ENCODE measurements at places on chromosomes 1 and 21.
A peak's percentile ranks its signal among the peaks of the same experiment; 100 is the strongest.

- DNase-seq: no peak
Measured at GRCh38 chr1:9549955-9550546, 10.8 kb downstream of the SLC25A33 start.

DNA sequence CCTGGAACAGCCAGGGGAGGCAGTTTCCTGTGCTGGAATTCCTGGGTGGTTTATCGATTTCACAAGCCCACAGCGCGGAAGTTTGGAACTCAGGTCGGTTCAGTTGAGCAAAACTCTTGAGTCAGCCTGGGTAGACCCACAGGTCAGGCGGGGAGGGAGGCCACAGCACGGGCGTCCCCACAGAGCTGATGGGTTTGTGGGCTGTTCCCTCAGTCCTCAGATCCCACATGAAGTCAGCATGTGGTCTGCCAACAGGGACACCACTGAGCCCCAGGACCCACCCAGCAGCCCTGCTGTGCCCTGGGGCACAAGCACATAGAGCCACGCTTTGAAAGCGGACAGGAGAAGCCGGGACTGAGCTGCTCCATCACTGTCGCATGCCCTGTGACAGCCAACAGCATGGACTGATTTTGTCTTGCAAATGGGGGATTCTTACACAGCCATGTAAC, 17.4 kb downstream of the BMP8A start:
- no peak for DNase-seq

- no peak for DNase-seq
Measured at GRCh38 chr1:3387401-3387800, 67.1 kb upstream of the ARHGEF16 start.

DNA sequence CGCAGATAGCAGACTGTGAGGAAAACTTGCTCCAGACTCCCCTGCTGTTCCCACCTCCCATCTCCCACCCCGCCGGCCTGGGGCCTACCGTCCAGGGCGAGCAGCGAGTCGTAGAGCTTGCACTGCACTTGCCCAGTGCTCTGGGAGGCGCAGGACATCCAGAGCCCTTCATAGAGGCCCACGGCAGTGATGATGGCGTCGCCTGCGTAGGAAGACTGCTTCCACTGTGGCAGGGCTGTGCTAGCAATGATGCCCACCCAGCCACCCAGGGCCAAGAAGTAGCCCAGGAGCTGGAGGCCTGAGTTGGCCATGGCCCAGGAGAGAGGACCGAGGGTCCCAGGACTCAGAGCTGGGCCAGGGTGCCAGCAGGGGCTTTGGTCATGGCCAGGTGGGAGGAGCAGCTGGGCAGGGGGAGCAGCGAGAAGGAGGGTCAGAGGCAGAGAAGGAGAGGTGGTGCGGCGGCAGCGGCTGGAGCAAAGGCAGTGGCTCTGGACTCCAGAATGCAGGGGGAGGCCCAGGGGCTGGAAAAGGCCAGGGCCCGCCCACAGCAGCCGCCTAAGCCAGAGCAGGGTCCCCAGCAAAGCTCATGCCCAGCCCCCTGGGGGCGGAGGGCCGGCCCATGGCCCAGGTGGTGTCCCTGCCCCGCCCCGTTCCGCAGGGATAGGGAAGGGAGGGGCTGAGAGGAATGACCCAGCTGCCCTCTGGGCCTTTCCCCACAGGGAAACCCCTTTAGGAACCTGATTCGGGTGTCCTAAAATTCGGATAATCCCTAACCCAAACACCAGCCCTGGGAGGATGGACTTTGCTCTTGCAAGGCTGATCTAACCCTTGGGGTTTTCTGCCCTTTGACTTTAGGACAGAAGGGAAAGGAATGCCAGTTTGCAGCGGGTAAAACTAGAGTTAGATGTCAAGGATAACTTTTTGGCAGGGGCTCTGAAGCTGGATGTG, at the start of gene CLDN19:
CLDN19 (minus strand) TSS at position 484 of the 948 bp plus-strand sequence; CDS start at position 311, 173 bp downstream.
- DNase-seq: no peak

- DNase-seq: no peak
Measured at GRCh38 chr1:63873751-63874150, 99.9 kb downstream of the ROR1 start.

- DNase-seq: peak; percentile 29
Measured at GRCh38 chr1:53075761-53076163, 13.7 kb downstream of the PODN start.

DNA sequence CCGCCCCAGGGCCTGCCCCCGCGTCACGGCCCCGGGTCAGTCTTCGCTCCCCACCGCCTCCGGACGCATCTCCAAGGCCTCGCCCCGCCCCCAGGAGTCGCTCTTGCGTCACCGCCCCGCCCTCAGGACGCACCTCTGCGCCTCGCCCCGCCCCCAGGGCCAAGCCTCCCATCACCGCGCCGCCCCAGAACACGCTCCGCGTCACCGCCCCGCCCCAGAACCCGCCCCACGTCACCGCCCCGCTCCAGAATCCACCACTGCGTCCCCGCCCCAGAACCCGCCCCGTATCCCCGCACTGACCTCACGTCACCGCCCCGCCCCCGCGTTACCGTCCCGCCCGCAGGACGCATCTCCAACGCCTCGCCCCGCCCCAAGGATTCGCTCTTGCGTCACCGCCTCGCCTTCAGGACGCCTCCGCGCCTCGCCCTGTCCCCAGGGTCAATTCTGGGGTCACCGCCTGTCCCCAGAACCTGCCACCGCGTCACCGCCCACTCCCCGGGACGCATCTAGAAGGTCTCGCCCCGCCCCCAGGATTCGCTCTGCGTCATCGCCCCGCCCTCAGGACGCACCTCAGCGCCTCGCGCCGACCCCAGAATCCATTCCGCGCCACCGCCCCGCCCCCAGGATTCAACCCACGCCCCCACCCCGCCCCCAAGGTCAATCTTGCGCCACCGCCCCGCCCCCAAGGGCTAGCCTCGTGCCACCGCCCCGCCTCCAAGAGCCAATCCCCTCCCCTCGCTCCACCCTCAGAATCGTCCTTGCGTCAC, 451 bp upstream of the CASP9 start:
- peak; percentile 98 for DNase-seq

DNA sequence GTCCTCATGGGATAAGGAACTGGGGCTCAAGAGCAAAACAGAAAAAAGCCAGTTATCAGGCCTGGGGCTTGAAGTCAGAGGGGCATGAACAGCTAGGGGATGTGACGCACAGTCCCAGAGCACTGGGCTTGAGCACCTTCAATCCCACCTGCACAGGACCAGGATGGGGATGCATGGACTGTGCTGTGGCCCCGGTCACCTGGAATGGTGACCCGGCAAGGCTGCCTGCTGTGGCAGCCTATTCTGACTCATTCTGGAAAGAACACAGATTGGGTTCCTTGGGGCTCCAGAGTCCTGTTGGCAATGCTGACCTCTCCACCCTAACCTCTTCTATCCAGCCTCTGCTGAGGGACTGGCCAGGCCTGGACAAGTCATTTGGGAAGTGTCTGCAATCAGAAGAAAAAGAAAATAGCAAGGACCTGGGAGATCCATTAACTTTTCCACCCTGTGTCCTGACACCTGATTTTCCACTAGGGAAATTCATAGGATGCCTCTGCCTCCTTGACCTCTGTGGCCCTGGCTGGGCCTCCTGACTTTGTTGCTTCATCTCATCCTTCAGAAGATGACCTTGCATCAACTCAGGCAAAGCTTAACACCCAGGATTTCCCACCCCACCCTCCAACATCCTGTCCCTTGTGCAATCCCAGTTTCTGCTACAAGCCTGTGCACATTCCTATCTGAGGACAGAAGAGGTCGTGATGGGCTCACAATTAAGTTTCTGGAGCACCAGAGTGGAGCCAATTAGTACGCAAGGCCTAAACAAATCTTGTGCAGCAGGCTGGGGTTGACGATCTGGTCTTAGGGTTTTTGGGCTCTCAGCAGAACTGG, 17.9 kb upstream of the FMOD start:
- no peak for DNase-seq

DNA sequence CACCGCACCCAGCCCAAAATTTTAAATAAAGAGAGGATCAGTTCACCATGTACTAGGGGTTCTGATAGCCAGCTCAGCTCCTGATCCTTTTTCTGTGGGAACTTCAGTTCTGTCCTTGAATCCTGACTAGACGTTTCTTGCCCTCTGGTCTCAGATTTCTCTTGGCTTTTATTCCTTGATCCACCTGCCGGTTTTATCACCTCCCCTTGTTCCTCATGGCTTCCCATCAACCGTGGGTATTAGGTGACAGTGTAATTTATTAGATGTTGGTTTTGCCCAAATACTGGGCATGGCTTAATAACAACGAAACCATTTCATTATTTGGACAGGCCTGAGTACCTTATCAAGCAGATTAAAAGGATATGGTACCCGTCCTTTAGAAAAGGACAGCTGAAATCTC, 22.5 kb downstream of the SLC45A1 start:
- DNase-seq: no peak

GRCh38 chr21:41369105-41369919, 7.5 kb downstream of the MX2 start:
- no peak for DNase-seq

DNA sequence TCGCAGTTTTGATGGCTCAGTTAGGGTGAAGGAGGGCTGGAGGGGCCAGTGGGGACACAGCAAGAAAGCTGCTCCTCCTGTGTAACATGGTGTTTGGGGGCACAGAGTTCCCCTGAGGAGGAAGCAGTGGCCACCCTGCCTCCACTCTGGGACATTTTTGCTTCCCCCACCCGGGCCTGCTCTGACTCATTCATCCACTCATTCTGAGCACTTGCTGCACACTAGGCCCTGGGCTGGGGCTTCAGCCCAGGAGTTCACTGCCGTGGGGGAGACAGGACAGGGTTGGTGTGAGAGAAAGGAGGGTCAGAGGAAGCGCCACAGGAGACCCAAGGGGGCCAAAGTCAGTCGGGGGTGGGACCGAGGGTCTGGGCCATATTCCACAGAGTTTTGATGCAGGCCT, 41.4 kb upstream of the ACOT11 start:
- DNase-seq: no peak

DNA sequence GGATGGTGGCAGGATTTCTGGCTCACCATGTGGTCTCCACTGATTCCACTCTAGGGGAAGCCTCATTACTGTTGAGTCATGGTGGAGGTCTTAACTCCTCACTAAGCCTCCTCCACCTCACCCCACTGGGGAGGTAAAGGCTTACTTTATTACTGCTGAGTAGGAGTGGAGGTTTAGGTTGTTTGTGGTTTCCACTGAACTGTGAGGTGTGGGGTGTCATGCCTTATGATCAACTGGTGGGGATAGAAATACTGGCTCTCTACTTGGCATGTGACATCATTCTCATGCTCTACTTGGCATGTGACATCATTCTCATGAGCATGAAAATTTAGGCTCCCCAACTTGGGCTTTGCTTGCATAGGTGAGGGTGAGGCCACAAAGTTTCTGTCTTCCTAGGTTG, 35.6 kb downstream of the COL6A1 start:
- no peak for DNase-seq

- no peak for DNase-seq
Measured at GRCh38 chr1:230825761-230826160, 42.6 kb downstream of the C1orf198 start.

DNA sequence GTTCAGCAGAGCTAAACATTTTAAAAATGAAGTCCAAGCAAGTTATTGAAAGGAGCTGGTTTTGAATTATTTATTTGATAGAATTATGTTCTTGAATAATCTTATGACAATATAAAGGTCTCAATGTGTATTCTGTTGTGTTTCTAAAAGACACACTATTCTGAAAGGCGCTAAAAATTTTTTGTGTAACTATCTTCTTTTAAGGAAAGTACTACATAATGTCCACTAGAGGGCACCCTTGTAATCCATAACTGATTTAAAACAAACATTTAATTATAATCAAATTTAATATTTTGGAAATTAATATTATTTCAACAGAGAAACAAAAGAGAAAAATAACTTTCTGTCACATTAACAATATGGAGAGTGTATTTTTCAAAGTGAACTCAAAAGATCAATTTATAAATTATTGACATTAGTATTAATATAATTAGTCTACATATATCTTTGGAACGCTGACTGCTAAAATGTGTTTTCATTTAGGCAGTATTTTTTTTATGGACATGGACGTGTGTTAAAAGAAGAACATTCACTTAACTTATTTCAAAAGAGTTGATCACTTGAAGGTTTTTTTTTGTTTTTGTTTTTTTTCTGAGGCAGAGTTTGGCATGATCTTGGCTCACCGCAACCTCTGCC, 248.4 kb downstream of the DENND1B start:
- no peak for DNase-seq

DNA sequence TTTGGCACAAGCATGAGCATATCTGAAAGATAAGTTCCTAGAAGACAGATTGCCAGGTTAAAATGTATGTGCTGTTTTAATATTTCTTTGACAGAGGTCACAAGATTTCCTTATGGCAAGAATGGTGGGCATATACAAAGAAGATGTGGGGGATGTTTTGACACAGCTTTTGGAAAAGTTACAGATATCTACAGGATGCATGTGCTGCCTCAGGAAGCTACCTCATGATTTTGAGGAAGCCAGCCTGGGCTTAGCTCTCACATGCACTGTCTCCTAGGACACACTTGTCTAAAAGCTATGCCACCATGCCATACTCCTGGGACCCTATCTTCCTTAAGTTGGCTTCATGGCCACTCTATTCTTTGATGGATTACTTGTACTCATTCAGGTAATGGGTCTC, 99.9 kb downstream of the C1orf94 start:
- no peak for DNase-seq

DNA sequence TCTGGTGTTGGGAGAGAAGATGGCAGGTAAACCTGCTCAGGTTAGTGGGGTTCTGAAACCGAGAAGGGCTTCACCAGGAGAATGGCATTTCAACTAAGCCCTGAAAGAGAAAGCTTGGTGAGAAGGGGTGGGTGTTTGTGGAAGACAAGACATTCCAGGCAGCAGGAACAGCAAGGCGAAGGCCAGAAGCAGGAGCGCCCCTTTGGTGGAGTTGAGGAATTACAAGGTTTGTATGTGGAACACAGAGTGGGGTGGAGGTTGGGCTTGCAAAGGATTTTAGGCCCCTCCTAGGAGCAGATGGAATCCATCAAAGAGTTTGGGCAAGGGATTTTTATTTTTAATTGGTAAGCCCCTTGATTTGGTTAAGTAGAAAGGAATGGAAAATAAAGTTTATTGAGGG, 24.8 kb upstream of the ELOA start:
- DNase-seq: no peak

- DNase-seq: no peak
Measured at GRCh38 chr21:14557413-14557812, 11.3 kb upstream of the SAMSN1 start.

GRCh38 chr21:40215941-40216340, 348.7 kb downstream of the PCP4 start:
- DNase-seq: no peak

DNA sequence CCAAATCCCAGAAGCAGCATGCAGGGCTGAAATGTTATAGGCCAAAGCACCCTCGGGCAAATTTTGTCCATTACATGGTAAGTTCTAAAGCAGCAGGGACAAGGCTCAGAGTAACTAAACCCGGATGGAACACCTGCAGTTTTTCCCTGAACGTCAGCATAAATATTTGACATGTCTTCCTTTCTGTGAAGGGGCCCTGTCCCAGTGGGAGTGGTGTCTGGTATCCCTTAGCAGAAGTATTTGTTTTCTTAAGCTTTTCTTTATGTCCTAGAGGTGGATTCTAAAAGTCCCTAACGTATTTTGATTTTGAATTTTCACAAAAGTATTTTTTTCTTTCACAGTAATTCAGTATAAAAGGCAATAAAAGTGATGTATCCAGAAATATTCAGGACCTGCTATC, 223.9 kb downstream of the ST6GALNAC3 start:
- no peak for DNase-seq
